Stimulated activated CD4-positive, alpha-beta T cell treated with anti-CD3 and anti-CD28 coated beads, Interleukin-1b, Interleukin-23, amount 100 ng/mL, for 1 hour (primary cell): ENCODE measurements at places on chromosomes 5 and 9.

DNA sequence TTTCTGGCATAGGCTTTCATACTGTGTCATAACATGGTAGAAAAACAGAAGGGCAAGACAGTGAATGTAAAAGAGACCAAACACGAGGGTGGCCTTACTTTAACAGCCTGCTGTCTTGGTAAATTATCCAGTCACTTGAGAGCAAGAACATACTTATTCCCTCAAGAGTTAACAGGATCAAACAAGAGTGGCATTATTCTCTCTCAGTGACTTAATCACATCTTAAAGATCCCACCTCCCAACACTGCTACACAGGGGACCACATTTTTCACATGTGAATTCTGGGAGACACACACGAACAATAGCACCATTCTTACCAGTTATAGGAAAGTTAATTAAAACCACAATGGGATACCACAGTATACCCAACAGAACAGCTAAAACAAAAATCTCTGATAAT, 898.0 kb upstream of the C9orf72 start:
- DNase-seq = no peak

- no peak for DNase-seq
These were observed 36.0 kb upstream of the PITX1 start for GRCh38 chr5:135069895-135070657.

DNA sequence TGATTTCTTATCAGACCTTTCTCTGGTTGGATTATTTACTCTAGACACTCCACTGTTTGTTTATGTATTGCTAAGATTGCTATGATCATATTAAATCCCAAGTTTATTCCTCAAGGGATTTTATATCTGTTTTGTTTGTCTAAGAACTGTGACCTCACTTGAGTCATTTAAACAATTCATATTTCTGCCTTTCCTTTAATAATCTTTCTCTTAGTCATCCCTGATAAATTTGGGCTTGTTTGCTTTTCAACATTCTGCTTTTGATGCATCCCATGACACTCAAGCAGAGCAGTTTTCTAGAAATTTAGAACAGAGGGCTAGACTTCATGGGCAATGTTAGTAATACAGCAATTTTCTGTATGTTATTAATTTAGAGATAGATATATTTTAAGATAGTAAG, 231.6 kb upstream of the TNC start:
- no peak for DNase-seq

- no peak for DNase-seq
These were observed 547.6 kb downstream of the RAB3C start for GRCh38 chr5:59130431-59130830.

- DNase-seq = no peak
These were observed 66.4 kb downstream of the COL5A1 start for GRCh38 chr9:134707731-134708671.

DNA sequence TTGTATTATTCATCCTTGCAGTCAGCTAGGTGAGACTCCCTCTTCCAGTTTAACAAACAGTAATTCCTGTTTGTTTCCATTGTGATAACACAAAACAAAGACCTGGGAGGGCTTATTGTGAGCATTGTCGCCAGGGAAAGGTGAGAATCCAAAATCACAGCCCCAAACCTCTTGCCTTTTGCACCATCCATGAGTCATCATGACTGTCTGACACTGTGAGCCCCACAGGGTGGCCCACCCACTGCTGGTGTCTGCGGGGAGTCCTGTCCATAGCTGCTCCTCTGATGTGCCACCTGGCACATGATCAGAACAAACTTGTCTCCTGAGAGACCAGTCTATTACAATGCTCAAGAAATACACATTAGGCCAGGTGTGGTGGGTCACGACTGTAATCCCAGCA, 33.7 kb upstream of the S1PR3 start:
- no peak for DNase-seq

- DNase-seq = no peak
These were observed 108.5 kb upstream of the PTPRD start for GRCh38 chr9:10721301-10721700.

- DNase-seq = no peak
These were observed 94.9 kb upstream of the PLPPR1 start for GRCh38 chr9:100933656-100934055.

DNA sequence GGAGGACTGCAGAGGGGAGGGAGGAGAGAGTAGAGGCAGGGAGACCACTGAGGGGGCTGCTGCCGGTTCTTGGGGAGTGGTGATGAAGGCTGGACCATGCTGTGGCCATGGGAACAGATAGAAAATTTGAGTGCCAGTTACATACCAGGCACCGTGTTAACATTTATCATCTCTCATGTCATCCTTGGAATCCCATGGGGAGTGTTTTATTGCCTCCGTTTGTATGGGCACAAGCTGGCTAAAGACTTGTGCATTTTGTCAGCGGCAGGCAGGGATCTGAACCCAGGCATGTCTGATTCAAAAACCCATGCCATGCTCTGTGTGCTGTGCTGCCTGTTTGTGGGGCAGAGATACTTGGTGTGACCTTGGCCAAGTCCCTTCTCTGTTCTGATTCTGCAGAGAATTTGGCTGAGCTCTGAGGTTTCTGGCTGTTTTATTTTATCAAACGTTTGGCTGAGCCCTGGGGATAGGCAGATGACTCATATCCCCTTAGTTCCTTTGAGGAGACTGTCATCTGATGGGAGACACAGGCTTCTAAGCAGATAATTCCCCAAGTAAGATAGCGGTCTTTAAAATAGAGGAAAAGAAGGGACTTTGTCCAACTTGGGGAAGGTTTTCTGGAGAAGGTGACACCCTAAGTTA, 22.2 kb downstream of the COL27A1 start:
- DNase-seq = no peak

DNA sequence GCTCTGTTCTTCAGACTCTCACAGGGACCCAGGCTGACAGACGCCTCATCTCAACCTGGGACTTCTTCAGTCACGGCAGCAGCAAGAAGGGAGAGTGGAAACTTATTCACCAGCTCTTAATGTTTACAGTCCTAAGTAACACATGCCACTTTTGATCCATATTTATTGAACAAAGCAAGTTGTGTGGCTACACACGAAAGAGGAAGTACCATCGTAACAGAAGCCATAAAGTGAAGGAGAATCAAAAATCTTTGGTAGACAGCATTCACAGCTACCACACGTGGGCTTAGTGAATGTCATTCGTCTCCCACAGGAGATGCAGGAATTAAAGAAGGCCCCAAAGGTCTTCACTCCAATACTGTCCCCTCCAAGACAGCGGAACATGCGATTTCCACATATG, 582.6 kb downstream of the CETN3 start:
- DNase-seq = no peak

DNA sequence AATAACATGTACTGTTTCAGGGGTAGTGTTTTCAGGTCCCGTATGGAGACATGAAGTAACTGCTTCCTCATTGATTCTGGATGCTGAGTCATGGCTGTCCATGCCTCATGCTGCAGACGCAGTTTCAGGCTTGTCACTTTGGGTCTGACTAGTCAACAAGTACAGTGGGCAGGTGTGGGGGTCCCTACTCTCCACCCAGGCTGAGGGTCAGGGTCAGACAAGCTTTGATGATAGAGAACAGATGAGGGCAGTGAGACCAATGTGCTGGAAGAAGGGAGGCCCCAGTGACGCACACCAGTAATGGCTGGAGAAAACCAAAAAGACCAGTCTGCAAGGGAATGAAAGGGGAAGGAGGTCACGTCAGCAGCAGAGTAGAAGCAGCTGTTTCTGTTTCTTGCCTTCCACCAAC, 80.0 kb upstream of the NFIL3 start:
- DNase-seq = no peak

DNA sequence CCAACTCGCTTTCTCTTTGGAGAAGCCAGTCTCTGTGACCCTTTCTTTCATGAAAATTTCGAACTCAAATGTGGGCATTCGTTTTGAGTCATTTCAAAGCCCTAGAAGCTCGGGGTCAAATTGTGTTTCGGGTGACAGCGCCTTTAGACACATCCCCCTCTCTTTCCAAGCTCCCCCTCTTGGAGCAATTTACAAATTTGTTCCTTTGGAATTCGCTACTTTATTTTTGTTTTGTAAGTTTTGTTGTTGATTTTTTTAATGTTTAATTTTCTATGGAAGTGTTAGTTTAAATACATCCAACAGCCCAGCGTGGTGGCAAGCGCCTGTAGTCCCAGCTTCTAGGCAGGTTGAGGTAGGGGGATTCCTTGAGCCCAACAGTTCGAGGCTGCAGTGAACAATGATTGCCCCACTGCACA, 4.6 kb upstream of the BARX1 start:
- DNase-seq = no peak

DNA sequence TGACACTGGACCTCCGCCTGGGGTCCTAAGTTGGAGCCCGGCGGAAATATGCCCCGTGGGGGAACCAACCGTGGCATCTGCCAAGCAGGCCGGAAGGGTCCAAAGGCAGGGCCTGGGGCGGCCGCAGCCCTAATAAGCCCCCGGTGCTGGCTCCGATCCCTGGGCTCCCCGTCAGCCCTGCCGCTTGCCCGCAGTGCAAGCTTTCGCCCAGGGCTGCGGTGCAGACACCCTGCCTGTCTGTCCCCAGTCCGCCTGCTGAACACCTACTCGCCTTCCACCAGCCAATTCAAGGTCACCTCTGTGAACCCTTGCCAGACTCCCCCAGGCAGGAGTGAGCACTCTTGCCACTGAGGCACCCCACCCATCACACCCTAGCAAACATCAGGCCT, 502 bp upstream of the PTGR1 start:
- DNase-seq = no peak

DNA sequence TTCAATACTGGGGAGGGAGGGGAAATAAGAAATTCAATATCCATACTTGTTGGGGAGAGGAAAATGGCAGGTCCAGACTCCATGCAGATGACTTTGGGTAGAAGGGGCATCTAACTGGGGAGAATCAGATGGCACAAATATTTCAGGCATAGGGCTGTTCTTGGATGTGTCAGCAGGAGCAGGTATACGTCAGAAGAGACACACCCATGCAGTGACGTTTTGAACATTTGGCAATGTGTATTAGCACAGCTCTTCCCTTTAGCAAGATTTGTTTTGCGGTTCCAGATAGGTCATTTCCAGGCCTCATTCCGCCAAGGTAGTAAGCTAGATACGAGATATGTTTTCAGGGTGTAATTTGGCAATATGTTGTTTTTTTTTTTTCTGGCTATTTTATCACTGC, 187.2 kb upstream of the CDH10 start:
- DNase-seq = no peak

DNA sequence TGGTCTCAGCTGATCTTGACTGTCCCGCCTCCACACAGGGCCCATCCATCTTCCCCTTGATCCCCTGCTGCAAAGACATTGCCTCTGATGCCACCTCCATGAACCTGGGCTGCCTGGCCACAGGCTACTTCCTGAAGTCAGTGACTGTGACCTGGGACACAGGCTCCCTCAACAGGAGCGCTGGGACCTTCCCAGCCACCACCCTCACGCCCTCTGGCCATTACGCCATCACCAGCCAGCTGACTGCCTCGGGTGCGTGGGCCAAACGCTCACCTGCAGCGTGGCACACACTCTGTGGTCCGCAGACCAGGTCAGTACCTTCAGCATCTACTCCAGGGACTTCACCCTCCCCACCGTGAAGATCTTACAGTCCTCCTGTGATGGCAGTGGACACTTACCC, 71.9 kb downstream of the INSL6 start:
- DNase-seq = no peak

GRCh38 chr9:107975426-107976010, 485.9 kb upstream of the KLF4 start:
- DNase-seq = no peak
